Type B pancreatic cell (in vitro differentiated cells): ENCODE measurements at places on chromosomes 6 and 20. TPM values are rescaled to one million over a fixed set of nuclear protein-coding genes. Genes with fewer than 3 reads are reported as not detected.

Gene SPATA25
- total RNA-seq, result 2.6 and 4.2 TPM in 2 replicates

GRCh38 chr20:41173161-41173721 lies 35.9 kb downstream of the PLCG1 start:
- peak; percentile 84 for DNase-seq
- H3K4me3 ChIP-seq, result no peak overlapping the region
- H3K27me3 ChIP-seq, result no peaks in the 10 kb centered on the region
- peak overlapping the region; percentile 53 for H3K27ac ChIP-seq
- H3K4me1 ChIP-seq, result peaks cover 9% of the 10 kb centered on the region
- H3K36me3 ChIP-seq, result peaks cover 23% of the 10 kb centered on the region

- no peaks in the 10 kb centered on the region for H3K36me3 ChIP-seq
- H3K4me1 ChIP-seq, result no peaks in the 10 kb centered on the region
- DNase-seq, result no peak
- no peak overlapping the region for H3K4me3 ChIP-seq
- no peaks in the 10 kb centered on the region for H3K27me3 ChIP-seq
- H3K27ac ChIP-seq, result no peak overlapping the region
Observed at GRCh38 chr6:109840796-109841195, 137.3 kb upstream of the GPR6 start.

GRCh38 chr6:54003316-54003715 lies 107.9 kb upstream of the MLIP start:
- H3K36me3 ChIP-seq, result no peaks in the 10 kb centered on the region
- peaks cover 5% of the 10 kb centered on the region for H3K4me1 ChIP-seq
- peaks cover 20% of the 10 kb centered on the region for H3K27me3 ChIP-seq

DNA sequence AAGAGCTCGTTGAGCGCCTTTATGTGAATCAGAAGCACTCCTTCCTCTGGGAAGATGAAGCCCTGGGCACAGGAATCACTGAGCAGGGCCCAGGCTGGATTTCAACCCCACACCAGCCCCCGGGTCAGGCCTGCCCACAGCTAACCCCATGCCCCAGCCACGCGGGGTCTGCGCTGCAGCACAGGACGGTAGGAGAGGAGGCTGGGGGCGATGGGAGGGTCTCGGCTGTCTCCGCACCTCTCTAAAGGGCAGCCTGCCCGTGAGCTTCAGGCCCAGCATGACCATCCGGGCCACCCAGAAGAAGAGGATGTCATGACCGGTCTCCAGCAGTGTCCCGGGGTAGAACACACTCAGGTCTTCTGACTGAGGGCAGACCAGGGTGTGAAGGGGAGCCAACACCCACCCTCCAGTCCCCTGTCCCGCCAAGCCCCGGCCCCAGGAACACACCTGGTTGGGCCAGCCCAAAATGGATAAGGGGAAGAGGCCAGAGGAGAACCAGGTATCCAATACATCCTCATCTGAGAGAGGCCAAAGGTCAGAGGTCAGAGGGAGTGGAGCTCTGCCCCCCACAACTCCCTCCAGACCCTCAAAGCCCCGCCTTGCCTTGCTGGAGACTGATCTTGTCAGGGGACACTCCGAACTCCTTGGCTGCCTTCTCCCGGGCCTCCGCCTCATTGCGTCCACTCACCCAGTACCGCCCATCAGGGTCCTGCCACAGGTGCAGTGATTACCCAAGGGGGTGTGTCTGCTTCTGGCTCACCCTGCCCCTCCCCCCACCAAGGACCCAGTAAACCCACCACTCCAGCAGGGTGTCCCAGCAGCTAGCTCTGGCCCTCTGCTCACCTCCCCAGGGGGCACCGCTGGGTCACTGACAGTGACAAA lies 4.4 kb upstream of the VWA7 start:
- DNase-seq, result no peak
- peaks cover 4% of the 10 kb centered on the region for H3K36me3 ChIP-seq
- peaks cover 3% of the 10 kb centered on the region for H3K4me1 ChIP-seq
- no peak overlapping the region for H3K4me3 ChIP-seq

DNA sequence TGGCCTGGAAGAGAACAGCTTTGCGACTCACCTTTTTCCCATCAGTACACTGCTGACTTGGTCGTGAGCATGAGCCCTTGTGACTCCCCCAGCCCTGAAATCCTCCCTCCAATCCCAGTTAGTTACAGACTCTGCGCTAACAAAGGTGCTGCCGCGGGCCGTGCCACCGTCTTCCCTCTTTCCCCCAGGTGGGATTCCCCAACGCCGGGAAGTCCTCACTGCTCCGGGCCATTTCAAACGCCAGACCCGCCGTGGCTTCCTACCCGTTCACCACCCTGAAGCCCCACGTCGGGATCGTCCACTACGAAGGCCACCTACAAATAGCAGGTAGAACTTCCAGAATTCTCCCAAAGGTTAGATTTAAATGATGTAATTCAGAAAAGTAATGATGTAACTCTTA lies 16.1 kb downstream of the MTG2 start:
- H3K27me3 ChIP-seq, result no peaks in the 10 kb centered on the region
- no peak overlapping the region for H3K27ac ChIP-seq
- no peak overlapping the region for H3K4me3 ChIP-seq
- no peaks in the 10 kb centered on the region for H3K4me1 ChIP-seq
- no peak for DNase-seq
- H3K36me3 ChIP-seq, result peaks cover 20% of the 10 kb centered on the region
